ENCODE measurements at places on chromosomes 3 and 15.

GRCh38 chr3:102141096-102141927 is 292.0 kb downstream of the NFKBIZ start:
- DNase-seq: no peak

DNA sequence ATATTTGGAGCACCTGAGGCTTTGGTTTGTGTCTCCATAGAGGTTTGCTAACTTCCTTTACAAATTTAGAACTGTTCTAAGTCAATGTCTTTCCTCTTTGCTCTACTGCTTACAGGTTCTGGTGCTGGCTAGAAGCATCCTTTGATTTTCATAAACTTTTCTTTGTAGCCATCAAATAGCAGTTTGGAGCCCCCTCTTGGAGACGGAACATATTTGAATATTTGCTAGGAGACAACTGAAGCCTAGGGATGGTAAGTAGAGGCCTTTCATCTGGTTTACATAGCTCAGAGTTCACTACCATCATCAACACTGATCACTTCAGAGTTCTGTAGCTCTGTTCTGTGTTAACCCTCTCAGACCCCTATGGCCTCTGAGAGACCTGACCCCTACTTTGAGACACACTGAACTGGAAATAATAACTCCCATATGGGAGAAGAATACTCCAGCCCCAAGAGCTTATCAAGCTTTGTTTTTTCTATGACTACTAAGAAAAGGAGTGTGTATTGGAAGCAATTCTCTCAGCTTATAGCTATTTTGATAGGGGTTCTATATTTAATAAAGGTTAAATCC is 420.4 kb downstream of the EPHA3 start:
- DNase-seq: no peak

DNA sequence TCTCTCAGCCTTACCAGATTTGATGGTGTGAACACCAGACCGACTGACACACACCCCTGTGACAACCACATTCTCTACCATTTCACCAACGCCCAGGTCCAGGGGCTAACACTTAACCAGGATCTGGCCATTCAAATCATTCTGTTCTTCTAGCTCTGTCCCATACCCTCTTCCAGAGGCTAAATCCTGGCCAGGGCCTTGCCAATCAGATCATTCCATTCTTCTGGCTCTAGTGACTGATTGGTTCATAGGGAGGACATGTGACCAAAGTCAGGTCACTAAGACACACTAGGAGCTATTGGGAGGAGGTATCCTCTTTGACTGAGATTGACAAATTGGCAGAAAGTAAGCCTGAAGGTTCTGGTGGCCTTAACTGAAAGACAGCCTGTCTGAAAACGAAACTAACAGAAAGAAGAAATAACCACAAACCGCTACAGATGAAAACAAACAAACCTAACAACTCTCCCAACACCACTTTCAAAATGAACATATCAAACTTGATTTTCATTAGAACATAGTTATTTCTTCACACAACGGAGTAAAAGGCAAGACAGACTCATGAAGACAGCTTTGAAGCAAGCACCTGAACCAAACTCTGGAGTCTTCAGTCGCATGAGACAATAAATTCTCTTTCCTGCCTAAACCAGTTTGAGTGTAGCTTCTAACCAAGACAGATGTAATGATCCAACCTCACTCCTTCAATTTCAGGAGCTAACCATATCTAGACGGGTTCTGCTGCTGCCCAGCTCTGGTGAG is 68.5 kb downstream of the TRANK1 start:
- DNase-seq: no peak

GRCh38 chr3:72892870-72893269 is 5.0 kb downstream of the GXYLT2 start:
- no peak for DNase-seq
